AG08395 (cell line): ENCODE measurements at places on chromosomes 5 and 9.

GRCh38 chr5:164392531-164392930 is 887.1 kb downstream of the MAT2B start:
- no peak for DNase-seq

- peak; percentile 8 for DNase-seq
Observed at GRCh38 chr5:55363856-55364255, 56.1 kb downstream of the MTREX start.

GRCh38 chr9:4706971-4707622 is 27.7 kb downstream of the CDC37L1 start:
- no peak for DNase-seq

DNA sequence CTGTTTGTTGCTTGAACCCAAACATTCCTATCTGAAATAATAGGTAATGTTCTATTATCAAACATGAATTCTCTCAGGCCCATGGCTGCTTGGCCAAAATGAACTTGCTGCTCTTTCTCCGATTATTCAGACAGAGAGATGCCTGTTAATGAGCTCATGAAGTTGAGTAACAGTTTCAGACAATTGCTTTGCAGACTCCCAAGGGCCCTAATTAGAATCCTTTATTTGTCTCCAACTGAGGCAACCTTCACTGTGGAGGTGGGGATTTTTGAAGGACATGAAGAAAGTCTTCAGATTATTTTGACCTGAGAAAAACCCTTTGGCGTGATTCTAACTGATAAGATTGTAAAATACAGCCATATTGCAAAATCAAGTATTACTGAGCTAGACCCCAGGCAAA is 466.7 kb downstream of the NFIB start:
- DNase-seq, result no peak

GRCh38 chr9:69744688-69745380 is 15.0 kb downstream of the PTAR1 start:
- DNase-seq, result no peak

- no peak for DNase-seq
Observed at GRCh38 chr9:74985041-74985440, 32.3 kb upstream of the C9orf40 start.

DNA sequence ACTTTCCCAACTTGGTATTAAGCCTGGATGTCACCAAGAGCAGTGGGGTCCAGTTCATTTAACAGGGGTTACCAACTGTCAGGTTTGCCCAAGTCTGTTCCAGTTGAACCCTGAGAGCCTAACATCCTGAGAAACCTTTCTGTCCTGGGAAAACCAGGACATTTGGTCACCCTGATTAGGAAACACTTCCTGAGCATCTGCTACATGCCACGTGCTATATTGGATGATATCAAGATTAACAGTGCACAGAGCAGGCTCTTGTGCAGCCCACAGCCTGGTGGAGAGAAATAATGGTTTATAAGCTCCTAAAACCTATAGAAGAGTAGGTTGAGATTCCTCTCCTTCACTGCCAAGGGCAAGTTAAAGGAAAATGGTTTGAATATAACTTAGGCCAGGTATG is 102.9 kb upstream of the RAD23B start:
- DNase-seq, result no peak

- DNase-seq, result peak; percentile 54
Observed at GRCh38 chr9:116646661-116647514, 40.2 kb upstream of the TRIM32 start.

DNA sequence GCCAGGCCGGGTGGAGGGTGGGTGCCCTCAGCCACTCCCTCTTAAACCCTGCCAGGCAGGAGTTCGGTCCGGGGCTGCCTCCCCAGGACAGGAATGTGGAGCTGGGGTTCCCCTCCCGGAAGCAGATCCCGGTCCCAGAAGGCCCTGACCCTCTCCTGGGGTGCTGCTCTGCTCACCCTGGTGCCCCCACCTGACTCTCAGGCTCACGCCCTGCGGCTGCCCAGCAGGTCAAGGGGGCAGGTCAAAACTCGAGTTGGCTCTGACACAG is 3.7 kb upstream of the NRARP start:
- DNase-seq, result no peak

DNA sequence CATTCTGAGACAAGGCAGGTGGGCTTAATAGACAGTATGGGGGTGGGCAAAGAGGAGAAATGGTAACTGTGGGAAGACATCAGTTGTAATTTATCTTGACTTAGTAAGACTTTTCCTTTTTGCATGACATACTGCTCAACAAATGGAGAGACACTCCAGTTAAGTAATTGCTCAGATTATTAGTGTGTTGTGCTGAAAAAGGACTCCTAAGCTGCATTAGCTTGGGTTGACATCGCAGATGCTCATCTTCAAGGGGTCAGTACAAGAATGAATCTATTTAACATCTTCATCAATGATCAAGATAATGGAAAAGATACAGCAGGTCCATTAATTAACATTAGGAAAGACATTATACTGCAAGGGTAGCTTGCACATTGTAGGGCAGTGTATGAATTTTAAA is 181.1 kb upstream of the ELAVL2 start:
- no peak for DNase-seq

GRCh38 chr9:74125941-74126340 is 371.2 kb upstream of the RORB start:
- no peak for DNase-seq

DNA sequence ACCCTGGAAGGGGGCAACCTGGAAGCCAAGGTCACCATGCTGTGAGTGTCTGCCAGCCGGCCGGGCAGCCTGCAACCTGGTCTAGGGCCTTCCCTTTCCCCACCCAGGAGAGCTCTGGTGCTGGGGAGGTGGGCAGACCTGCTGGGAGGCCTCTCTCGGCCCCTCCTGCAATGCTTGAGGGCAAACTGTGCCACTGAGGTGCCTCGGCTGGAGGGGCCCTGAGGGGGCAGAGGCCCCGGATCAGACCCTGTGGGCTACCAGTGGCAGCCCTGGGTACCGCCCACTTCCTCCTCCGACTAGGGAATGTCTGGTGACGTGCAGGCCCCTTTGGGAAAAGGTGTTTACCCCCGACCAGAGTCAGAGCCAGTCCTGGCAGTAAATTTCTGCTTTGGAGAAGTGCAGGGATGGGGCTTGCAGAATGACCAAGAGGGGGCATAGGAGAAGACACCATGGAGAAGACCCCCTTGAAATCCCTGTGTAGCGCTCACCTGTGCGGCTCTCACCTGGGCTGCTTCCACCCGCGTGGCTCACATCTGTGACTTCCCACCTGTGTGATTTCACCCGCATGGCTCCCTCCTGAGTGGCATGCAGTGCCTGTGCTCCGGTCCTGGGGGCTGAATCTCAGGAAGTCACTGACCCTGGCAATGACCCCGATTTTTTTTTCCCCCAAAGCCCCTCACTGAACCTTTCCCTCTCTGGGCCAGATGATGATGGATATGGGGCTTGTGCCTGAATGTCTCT is 1.1 kb downstream of the LCN1 start:
- no peak for DNase-seq

DNA sequence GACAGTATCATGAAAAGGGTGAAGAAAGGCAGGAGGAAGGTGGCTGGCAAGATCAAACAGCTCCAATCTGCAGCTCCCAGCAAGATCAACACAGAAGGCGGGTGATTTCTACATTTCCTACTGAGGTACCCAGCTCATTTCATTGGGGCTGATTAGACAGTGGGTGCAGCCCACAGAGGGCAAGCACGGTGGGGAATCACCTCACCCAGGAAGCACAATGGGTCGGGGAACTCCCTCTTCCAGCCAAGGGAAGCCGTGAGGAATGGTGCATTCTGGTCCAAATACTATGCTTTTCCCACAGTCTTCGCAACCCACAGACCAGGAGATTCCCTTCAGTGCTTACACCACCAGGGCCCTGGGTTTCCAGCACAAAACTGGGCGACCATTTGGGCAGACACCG is 66.8 kb downstream of the CAMSAP1 start:
- no peak for DNase-seq

DNA sequence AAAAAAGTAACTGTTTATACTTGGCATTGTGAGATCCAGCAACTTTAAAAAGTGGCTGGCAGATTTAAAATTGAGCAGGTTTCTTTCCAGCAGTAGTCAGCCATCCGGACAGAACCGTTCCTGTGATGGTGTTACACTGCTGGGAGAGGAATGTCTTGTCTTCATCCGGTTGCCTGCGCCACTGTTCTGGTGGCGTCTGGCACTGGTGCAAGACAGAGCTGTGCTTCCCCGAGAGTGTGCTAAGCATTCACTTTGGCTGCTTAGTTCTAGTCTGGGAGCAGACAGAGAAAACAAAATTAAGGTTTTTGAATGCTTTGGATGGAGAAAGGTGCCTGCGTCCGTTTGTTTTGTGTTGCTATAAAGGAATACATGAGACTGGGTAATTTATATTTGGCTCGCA is 35.5 kb upstream of the CREBRF start:
- no peak for DNase-seq

DNA sequence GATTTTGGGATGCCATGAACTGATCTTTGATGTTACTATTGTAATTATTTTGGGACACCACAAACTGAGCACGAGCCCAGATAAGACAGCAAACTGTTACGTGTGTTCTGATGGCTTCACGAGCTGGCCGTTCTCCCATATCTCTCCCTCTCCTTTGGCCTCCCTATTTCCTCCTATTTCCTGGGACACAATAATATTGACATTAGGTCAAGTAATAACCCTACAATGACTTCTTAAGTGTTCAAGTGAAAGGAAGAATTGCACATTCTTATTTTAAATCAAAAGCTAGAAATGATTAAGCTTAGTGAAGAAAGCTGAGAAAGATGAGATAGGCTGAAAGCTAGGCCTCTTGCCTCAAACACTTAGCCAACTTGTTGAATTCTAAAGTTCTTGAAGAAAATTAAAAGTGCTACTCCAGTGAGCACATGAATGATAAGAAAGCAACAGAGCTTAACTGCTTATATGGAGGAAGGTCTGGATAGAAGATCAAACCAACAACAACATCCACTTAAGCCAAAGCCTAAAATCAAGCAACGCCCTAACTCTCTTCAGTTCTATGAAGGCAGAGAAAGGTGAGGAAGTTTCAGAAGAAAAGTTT is 247.1 kb downstream of the LRRC70 start:
- DNase-seq, result no peak

DNA sequence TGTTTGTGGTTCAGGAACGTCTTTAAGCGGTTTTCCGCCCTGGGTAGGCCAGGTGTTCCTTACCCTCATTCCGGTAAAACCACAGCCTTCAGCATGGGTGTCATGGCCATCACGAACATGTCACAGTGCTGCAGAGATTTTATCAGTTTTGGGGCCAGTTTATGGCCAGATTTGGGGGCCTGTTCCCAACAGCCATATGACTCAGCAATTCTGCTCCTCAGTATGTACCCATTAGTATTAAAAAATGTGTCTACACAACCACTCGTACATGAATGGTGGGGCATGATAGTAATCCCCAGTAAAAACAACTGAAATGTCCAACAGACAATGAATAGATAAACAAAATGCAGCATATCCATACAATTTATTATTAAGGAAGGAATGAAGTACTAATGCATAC is 51.9 kb upstream of the TTC23L start:
- no peak for DNase-seq

DNA sequence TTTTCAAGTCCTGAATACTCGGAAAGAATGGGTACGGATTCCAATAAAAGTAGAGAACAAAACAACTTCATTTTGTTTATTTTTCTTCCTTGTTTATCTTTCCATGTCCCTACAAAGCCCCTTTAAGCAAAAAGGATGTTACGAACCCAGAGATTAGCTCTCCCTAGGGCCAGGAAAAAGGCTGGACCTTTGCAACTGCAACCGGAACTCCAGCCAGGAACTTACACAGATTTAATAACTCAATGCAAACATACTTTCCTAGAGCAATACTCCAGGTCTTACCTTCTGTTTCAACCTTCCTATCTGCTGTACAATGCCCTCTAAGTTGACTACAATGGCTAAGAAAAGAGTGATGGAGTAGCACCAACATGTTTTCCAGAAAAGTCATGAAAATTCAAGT is 7.0 kb downstream of the DENND1A start:
- no peak for DNase-seq

- no peak for DNase-seq
Observed at GRCh38 chr9:107466826-107467225, 22.7 kb downstream of the KLF4 start.

GRCh38 chr9:127418037-127418471 is 6.1 kb upstream of the ZNF79 start:
- no peak for DNase-seq

- no peak for DNase-seq
Observed at GRCh38 chr5:74312746-74313145, 327.8 kb downstream of the ENC1 start.

GRCh38 chr9:95086564-95086955 is 230.9 kb downstream of the FANCC start:
- DNase-seq, result no peak

GRCh38 chr5:134004626-134005416 is at the start of gene VDAC1:
VDAC1 (minus strand) TSS chr5:134004975; CDS start chr5:133993012, 11,963 bp downstream.
- peak; percentile 95 for DNase-seq

DNA sequence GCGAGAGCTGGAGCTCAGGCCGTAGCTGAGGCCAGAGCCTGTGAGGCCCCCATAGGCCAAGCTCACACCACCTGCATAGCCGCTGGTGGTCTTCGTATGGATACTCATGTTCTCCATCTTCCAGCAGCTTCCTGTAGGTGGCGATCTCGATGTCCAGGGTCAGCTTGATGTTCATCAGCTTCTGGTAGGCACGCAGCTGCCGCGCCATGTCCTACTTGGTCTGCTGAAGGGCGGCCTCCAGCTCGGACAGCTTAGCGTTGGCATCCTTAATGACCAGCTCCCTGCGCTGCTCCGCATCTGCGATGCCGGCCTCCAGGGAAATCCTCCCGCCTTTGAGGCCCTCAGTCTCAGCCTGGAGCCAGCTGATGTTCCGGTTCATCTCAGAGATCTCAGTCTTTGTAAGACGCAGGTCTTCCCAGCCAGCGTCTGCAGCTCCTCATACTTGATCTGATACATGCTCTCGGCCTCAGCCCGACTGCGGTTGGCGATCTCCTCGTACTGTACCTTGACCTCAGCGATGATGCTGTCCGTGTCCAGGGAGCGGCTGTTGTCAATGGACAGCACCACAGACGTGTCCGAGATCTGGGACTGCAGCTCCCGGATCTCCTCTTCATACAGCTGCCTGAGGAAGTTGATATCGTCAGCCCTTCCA is 172.1 kb downstream of the PPP2R2B start:
- DNase-seq, result no peak
